ENCODE measurements at places on chromosomes 12 and 14.

DNA sequence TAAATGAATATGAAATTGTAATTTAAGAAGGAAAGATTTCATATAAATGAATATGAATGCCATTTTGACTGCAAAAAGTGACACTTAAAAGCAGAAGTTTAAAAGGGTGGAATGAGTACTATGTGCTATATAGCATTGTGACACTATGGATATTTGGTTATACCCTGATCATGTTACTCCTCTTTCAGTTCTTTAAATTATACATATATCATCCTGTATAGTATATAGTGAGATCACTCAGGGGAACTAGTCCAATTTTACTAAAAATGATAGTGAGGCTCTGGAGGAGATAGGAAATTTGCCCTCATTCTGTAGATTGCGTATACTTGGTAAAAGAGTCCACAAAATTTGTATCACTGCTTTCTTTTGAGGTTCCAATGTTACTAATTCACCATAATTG lies 155.7 kb upstream of the BTG1 start:
- DNase-seq, result no peak

GRCh38 chr12:68951652-68952051 lies 18.7 kb upstream of the CPM start:
- no peak for DNase-seq

DNA sequence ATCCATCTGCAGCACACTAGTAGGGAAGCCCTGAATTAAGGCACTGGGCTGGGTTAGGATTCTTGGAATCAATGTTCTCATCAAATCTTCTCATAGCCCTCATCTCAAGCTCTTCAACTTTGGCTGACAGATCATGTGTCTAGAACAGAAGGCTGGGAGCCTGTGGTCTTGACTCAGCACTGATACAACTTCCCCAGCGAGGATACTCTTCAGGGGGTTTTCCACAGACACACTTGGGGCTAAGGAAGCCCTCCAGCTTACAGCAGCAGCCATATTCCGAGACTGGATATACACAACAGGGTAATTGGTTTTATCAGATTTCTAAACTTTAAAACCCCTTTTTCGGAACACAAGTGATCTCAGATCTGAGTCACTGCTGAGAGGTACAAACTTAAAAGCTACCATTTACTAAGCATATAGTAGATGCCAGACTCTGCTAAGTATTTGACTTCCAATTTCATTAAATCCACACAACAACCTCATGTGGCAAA lies 3.5 kb downstream of the FMNL3 start:
- peak; percentile 81 for DNase-seq

- no peak for DNase-seq
These were observed 84.1 kb upstream of the ZDHHC17 start for GRCh38 chr12:76679778-76680177.

DNA sequence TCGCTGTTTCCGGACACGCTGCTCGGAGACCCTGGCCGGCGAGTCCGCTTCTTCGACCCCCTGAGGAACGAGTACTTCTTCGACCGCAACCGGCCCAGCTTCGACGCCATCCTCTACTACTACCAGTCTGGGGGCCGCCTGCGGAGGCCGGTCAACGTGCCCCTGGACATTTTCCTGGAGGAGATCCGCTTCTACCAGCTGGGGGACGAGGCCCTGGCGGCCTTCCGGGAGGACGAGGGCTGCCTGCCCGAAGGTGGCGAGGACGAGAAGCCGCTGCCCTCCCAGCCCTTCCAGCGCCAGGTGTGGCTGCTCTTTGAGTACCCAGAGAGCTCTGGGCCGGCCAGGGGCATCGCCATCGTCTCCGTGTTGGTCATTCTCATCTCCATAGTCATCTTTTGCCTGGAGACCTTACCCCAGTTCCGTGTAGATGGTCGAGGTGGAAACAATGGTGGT lies 90.0 kb downstream of the GALNT8 start:
- DNase-seq, result no peak

- no peak for DNase-seq
These were observed 118.8 kb upstream of the PARP11 start for GRCh38 chr12:3991798-3992580.

DNA sequence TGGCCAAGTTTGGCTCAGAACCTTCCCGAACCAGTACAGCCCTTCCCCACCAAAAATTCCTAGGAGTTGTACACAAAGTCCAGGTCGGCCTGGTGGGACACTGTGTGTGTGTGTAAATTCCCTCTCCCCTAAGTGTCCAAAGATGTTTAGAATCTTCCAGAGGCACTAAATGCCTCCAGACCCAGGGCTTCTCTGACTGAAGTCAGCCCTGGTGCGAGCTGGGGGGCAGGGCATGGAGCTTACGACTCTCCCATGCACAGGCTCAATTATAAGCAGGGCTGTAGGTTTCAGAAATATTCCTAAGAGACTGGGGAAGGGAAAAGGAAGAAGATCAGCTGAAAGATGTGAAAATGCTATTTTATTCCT lies 106.9 kb upstream of the ATF7IP start:
- no peak for DNase-seq

GRCh38 chr14:82879949-82880535 lies 1346.4 kb upstream of the SEL1L start:
- DNase-seq, result no peak

- DNase-seq, result no peak
These were observed 10.1 kb upstream of the RASSF3 start for GRCh38 chr12:64600164-64600561.

GRCh38 chr14:67569651-67570290 lies 30.3 kb downstream of the PIGH start:
- DNase-seq, result no peak

DNA sequence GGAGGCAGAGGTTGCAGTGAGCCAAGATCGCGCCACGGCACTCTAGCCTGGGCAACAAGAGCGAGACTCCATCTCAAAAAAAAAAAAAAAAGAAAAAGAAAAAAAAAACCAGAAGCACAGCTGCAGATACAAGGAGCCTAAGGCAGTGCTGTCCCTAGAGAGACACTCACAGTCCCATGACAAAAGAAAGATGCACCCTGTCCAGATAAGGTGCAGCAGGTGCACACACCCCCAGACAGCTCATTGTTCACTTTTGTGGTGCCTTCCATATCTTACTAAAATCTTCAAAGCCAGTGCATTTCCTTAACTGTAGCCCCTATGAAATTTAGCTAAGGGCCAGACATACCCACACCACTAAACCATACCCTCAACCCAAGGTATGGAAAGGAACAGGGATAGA lies 7.7 kb upstream of the NRL start:
- DNase-seq, result no peak

DNA sequence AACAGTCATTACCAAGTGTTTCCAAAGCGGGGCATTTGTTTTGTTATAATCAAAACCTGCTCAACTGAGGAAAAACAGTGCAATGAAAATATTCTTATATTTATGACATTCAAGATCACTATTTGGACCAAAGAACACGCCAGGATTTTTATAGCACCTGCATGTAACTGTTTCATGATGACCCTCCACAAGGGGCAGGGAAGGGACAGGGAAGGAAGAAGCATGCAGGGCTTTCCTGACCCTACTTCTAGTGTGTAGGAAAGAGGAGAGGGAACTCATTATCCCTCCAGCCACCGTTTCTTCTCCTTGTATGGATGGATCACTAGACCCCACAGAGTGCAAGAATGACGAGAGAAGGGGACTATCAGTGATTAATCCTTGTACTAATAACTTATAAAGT lies 49.4 kb downstream of the SPPL3 start:
- DNase-seq, result no peak

DNA sequence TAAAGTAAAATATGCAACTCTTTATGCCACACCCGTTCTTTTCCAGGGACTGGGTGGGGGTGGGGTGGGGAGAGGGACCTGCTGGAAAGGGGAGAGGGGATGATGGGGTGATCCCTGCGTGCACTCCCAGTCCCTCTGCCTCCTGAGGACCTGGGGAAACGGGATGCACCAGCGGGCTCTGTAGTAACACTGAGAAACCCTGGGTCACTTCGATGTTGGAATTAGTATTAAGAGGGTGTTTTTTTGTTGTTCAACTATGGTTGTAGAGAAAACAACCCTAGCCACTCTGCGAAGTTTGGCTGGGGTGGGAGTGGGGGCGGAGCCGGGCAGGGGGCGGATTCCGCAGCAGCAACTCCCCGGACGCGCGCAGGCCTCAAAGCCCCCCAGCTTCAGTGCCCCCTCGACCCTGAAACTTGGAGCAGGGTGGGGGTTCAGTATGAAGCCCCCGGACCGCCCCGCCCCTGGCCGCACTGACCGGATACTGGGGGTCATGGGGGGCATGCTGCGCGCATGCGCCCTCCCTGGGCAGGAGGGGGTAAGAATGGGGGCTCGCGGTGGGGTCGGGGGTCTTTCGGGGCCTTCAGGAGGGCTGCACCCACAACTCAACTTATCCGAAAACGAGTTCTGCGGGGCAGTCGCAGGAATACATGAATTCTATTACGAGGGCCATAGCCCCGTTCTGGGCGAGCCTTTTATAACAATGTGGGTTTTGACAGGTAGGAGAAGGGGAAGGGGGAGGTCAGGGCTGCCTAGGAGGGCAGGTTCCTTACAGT lies 1.3 kb upstream of the ARHGEF25 start:
- DNase-seq, result no peak

DNA sequence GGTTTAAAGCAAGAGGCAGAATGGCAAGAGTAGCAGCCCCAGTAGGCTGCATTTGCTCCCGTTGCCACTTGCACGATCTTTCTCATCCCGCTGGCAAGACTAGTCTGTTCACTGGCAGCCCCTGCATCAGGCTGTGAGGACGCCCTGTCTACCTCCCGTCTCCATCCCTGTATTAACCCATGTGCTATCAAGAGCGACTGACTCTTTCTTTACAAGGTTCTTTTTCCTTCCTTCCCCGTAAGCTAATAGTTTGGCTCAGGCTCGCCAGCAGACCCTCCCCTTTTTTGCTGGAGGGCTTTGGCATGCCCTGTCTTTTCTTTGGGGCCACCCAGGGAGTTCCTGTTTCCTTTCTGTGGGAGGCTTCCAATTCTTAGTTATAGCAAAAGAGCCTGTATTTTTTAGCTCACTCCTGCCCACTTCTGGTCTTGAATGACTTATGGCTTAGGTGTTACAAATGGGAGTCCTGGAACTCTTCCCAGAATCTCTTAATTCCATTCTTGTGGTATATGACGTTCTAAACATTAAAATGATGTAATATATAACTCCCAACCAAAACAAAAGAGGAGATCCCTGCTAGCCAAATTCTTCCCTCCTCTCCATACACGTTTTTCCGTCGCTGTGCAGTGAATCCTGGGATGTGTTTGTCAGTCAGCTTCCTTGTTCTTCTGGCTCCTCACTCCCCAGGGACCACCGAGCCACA lies 149.0 kb downstream of the PRKCH start:
- DNase-seq, result no peak

- no peak for DNase-seq
These were observed 216.0 kb upstream of the DAAM1 start for GRCh38 chr14:58972233-58973017.
